Activated CD4-positive, alpha-beta T cell treated with anti-CD3 and anti-CD28 coated beads, Interleukin-2, amount 50 U/mL, for 1 hour (primary cell): ENCODE measurements at places on chromosomes 5 and 9.
A peak's percentile ranks its signal among the peaks of the same experiment; 100 is the strongest.

- no peak for DNase-seq
Measured at GRCh38 chr5:53219610-53220009, 110.1 kb upstream of the MOCS2 start.

DNA sequence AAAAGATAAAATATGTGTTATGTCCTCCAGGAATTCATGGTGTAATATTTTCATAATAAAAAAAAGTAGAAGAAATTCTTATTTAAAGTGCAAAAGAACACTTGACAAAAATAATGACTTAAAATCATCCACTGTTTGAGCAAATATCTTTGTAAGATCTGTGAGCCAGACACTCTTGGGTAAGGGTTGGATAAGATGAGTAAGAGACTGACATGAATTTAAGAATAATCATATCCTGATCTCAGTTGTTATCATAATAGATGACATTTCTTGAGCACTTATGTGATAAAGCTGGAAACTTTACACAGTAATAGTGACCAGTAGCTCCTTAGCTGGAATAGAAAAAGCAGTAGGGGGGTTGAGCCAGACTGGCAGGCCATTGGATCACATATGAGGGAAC is 40.0 kb upstream of the ADRB2 start:
- no peak for DNase-seq

DNA sequence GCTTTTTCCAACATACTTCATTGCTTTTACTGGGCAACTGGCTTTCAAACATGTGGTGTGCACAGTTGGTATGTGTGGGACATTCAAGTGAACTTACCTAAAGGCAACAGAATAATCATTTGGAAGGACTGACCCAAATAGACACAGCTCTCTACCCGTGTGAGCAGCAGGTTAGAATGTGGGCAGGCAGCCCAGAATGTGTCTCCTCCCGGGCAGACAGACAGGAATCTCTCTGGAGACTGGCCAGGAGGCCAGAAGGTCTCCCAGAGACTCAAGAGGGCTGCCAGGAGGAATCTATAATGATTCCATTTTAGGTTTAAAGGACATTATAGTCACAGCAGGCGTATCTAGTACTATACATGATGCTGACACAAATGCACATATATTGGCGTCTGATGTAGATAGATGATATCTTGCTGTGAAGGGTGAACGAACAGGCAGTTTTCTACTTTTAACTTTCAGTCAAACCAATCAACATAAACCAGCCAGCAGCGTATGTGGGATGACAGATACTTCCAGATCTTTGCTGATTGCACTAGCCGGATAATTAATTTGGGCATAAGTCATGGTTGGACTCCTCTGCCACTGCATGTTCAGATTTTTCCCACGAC is 297.4 kb upstream of the ZNF608 start:
- no peak for DNase-seq

DNA sequence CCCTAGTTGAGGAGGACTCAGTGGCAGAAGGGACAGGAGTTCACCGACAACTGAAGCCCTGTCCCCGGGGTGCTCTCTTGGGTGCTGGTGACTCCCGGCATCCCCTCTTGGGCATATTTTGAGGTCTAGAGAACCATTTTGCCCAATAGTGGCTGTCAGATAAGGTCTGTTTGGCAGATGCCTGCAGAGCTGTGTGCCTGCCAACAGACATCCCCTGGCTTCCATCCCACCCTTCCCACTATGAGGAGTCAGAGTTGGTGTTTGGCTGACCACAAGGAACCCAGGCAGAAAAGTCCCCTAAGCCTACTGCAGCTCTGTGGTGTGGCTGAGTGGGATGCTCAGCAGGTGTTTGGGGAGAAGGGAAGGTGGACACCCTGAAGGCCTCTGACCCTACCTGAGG is 207.0 kb downstream of the AUH start:
- DNase-seq, result no peak

DNA sequence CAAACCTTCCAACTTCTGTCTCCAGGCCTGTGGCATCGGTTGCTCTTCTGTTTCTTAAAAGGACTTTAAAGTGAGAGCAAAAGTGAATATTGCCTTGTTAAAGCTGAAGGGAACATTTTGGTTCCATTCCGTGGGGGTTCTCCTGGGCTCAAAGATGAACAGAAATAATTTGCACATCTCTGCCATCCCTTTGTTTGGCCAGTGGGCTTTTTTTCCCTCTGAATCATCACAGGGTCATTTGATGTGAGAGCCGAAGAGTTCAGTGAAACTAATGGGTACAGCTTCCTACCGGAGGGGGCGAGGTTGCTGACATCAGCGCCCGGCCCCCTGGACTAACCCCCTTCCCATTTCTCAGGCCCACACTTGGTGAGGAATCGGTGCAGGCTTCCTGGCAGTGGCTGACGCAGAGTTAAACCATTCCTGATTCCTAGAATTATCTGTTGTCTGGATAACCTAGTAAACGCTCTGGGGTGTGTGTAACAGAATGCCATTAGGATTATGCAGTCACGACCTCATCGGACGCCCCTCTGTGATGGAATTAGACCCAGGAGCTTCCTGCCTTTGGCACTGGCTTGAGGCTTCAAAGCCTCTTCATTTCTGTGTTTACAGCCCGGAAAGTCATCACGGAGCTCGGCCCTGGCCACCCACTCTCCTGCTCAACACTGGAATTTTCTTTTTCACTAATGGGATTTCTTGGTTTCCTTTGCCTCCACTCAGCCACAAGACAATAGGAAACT is 61.6 kb upstream of the RPL26L1 start:
- no peak for DNase-seq

DNA sequence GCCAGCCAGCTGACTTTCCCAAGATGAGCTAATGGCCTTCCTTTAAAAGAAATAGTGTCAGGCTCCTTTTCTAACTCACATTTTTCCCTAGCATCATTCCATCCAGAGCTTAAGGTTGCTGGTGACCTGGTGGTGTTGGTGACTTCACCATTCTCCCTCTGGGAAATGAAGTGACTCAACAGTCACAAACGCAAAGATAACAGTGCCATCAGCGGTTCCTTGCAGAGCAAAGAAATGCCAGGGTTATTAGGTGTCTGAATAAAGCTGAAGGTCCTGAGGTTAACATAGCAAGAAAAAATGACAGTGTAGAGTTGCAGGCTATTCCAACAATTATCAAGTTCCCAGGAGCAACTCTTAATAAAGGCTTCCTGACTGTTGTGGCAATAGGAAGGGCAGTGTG is 111.8 kb upstream of the SLC44A1 start:
- DNase-seq, result no peak

- no peak for DNase-seq
Measured at GRCh38 chr5:54663866-54664265, 146.3 kb downstream of the SNX18 start.

GRCh38 chr5:132635873-132636272 is 22.1 kb upstream of the IL13 start:
- no peak for DNase-seq

GRCh38 chr9:136541179-136541578 is 4.7 kb downstream of the NOTCH1 start:
- no peak for DNase-seq

DNA sequence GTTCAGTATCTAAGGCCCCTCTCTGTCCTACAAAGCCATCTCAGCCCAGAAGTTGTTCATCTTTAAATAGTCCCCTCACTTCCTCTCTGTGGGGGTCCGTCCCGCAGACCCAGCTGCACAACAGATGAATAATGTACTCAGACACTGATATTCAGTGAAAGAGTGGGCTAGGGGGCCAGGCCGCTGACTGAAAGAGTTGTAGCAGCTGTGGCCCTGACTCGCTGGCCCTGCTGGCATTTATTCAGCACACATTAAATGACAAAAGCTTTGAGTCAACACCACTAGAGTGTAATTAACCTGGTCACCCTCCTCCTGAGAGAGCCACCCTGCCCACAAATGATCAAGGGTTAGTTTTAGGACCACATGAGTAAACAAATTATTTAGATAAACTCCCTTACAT is 76.3 kb downstream of the MED10 start:
- DNase-seq, result no peak

- no peak for DNase-seq
Measured at GRCh38 chr5:68271124-68271523, 55.6 kb downstream of the PIK3R1 start.

DNA sequence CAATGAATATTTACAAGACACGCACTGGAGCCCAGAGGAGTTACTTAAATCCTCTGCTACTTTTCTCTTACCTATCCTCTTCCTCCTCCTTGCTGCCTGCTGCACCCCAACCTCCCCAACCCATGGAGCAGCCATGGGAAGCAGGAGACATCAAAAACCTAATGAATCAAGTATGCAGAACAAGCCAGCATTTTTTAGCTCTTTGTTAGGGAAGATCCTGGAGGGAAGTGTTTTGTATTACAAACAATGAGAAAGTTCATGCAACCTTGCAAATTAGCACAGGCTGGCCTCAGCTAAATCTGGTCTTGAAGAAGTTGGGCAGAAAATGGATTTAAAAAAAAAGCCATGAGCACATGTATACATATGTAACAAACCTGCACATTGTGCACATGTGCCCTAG is 498.8 kb downstream of the KIF4B start:
- DNase-seq, result no peak

GRCh38 chr9:72937545-72937944 is 15.3 kb downstream of the ALDH1A1 start:
- DNase-seq, result no peak

- no peak for DNase-seq
Measured at GRCh38 chr9:4842734-4843133, 50.0 kb downstream of the RCL1 start.

DNA sequence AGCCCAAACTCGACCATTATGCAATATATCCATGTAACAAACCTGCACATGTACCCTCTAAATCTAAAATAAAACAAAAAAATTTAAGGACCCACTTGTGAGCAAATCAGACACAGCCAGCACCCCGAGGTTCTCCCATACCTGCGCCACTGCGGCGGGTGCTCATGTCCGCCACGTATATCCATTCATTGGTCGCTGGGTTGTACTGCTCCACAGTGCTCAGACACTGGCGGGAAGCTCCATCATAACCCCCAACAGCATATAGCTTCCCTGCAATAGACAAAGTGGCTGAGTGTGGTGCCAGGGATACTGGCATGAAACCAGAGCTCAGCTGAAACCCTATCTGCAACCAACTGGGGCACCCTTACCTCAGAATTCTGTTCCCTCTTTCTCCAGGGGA is 102.0 kb downstream of the KLHL3 start:
- no peak for DNase-seq

DNA sequence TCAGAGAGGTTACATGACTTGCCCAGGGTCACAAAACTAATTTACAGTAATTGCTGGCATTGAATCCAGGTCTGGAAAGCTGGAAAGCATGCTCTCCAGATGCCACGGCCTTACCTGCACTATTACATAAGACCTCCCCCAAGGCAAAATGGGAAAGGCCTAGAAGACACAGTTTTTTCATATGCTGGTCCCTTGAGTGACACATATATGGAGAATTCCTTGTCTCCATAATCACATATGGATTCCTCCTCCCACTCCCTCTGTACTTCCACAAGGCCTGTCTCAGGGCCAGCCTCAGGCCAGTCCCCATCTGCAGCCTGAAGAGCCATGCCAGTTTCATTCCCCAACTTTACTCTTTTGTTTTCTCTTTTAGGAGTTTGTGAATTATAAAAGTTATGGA is 28.6 kb upstream of the MEIKIN start:
- DNase-seq, result no peak

- no peak for DNase-seq
Measured at GRCh38 chr5:887947-888637, 4.5 kb downstream of the BRD9 start.

- DNase-seq, result no peak
Measured at GRCh38 chr5:53923961-53924360, 363.5 kb downstream of the NDUFS4 start.

DNA sequence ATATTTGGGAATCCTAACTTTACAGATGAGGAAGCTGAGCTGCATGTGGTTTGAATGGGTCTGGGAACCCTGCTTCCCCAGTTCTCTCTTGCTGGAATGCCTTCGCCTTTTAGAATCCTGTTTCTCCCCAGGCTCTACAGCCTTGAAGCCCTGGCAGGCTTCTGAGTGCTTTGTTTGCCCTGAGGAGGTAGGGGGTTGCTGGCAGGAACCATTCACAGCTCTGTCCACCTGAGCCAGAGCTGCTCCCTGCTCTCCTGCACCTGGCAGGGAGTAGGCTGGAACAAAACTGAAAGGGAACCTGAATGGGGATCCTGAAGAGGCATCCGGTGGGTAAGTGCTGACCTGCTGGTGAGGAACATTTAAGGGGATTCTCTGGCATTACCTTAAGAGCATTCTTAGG is 33.0 kb downstream of the KIF4B start:
- DNase-seq, result no peak

DNA sequence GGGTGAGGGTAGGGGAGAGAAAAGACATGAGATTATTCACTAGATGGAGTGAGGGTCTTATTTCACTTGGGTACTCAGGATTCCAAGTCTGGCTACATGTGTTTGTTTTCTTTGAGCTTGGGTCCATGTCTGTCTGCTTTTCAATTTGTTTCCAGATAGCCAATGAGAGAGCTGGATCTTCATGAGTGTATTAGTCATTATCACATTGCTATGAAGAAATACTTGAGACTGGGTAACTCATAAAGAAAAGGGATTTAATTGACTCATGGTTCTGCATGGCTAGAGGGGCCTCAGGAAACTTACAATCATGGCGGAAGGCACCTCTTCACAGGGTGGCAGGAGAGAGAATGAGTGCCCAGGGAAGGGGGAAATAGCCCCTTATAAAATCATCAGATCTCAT is 196.8 kb upstream of the TRIM32 start:
- no peak for DNase-seq

- no peak for DNase-seq
Measured at GRCh38 chr9:116002624-116003023, 151.0 kb upstream of the PAPPA start.

GRCh38 chr5:15598294-15598902 is 98.4 kb downstream of the FBXL7 start:
- no peak for DNase-seq

- DNase-seq, result no peak
Measured at GRCh38 chr5:59744531-59744992, 149.0 kb downstream of the PDE4D start.

- no peak for DNase-seq
Measured at GRCh38 chr9:19640014-19640413, 148.8 kb downstream of the SLC24A2 start.

- DNase-seq, result no peak
Measured at GRCh38 chr9:108786901-108787689, 68.7 kb downstream of the ACTL7B start.

GRCh38 chr5:32720300-32720699 is 9.2 kb downstream of the NPR3 start:
- no peak for DNase-seq

GRCh38 chr9:122265149-122265915 is 650 bp downstream of the MRRF start:
- DNase-seq, result peak; percentile 8

DNA sequence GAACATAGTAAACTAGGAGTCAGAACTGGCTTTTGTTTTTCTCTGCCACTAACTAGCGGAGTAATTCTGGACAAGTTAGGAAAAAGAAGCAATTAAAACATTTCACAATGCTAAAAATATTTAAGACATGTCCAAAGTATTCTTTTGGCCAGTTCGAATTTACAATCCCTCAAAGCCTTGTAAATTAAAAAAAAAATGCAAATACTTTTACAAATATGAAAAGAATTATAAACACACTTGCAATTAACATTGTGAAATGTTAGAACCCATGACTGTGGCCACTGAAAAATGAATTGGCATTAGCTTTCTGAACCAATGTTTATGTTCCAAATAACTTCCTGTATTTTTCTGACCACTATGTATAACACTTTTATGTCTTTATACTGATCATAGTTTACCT is 2.2 kb downstream of the RAD1 start:
- no peak for DNase-seq

GRCh38 chr9:73714294-73714693 is 562.6 kb downstream of the ANXA1 start:
- no peak for DNase-seq

GRCh38 chr5:81169924-81170323 is 63.2 kb upstream of the CKMT2 start:
- DNase-seq, result no peak

- DNase-seq, result no peak
Measured at GRCh38 chr9:18955626-18956025, 77.4 kb downstream of the SAXO1 start.
